ENCODE measurements at places on chromosomes 6 and 20.

DNA sequence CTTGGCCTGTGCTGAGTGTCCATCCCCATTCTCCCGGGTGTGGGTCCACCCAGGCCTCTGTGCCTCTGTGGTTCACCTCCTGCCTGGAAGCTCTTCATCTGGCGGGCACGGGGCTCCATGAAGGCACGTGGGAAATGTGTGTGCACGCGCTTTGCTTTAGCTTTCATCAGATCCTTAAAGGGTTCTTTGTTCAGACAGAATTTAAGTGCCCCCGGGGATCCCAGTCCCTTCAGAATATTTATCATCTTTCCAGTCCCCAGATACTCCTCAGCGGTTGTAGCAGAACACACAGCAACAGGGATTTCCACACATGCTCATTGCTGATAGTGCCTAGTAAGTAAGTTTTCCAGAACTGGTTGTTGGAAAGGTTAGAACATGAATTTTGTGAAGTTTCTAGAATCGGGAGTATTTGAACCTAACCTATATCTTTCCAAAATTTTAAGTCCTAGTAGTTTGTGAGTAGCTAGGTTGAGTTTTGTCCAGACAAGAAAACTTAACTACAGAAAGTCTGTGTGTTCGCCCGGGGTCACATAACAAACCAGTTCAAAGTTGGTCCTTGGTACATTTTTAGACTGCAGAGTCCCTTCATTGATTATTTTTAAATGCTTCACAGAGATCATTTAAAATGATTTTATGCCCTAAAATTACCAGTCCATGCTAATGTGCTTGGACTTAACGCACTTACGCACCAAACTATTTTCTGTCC lies 67.7 kb downstream of the RPP40 start:
- DNase-seq = no peak

DNA sequence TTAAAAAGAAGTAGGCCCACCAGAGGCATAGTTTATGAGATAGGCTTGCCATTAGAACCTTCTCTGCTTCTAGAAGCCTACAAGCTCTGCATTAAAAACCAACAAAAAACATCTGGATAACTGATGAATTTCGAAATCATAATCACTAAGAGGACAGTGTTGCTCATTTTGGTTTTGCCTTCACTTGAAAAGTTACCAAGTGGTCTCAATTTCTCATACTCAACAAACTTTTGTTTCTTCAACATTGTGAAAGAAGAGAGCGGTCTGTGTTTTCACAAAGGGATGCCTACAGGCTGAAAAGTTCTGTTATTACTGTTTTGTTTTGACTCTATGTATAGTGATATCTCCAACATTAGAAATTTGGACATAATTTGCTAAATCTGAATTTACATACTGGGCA lies 98.9 kb downstream of the PDSS2 start:
- DNase-seq = no peak

DNA sequence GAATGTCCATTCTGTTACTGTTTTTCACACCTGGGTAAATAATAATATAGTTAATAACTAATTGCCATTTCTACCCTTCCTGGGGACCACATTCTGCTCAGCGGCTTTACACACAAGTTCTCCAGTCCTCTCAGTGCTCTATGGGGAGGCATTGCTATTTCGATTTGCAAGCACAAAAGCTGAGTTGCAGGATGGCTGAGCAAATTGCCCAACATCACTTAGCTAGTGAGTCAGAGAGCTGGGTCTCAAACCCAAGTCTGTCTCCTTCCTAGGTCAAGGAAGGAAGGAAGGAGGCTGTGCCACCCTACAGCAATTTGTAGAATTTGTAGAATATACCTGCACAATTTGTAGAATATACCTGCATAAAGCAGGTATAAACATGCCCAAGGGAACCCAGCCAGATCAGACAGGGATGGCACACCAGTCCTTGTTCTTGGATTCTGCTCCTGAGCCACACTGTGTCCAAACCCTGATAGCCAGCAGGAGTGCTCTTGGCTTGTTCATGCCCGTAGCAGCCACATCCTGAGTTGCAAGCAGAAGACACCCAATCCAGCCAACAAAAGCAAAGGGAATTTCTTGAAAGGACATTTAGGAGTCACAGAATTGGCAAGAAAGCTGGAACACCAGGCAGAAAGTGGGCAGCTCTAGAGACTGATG lies 56.9 kb downstream of the LY86 start:
- no peak for DNase-seq

GRCh38 chr6:107466062-107466461 lies 6.7 kb upstream of the PDSS2 start:
- DNase-seq = no peak

DNA sequence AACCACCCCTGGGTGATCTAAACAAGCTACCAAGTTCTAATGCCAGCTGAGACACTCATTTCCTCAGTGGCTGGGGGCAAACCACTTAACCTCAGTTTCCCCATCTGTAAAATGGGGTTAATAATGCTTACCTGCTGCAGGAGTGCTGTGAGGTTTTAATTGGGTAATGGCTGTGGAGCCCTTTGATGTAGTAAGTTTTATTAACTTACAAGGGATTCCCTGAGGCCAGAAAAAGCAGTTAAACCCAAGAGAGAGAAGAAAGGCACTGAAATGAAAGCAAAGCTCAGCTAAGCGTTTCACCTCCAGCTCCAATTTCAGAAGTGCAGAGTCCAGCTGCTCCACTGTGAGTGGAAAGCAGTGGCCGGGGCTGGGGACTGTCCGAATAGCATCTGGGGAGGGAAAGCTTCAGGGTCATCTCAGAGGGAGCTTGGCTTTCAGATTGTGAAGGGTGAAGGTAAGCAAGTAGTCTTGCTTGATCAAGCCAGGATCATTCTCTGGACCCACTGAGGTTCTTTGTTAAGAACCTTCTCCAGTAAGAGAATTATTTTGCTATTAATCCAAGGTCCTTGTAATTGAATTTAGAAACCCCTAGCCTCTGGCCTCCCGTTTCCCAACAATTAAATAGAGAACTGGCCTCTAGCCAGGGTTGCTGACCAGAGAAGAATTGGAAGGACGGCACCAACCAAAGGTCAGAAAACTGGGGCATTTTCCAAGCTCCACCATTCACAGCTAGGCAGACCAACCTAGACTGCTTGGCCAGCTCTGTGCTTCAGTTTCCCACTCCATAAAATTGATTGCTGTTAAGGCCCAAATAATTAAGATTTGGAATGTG lies 20.9 kb upstream of the TCP11 start:
- DNase-seq = no peak

GRCh38 chr6:99841297-99841696 lies 152.7 kb downstream of the MCHR2 start:
- DNase-seq = no peak

GRCh38 chr6:52284131-52284459 lies 447 bp downstream of the MCM3 start:
- no peak for DNase-seq

- DNase-seq = no peak
Measured at GRCh38 chr6:162572240-162572639, 155.3 kb downstream of the PRKN start.

GRCh38 chr6:16400248-16400760 lies 161.9 kb downstream of the GMPR start:
- no peak for DNase-seq

DNA sequence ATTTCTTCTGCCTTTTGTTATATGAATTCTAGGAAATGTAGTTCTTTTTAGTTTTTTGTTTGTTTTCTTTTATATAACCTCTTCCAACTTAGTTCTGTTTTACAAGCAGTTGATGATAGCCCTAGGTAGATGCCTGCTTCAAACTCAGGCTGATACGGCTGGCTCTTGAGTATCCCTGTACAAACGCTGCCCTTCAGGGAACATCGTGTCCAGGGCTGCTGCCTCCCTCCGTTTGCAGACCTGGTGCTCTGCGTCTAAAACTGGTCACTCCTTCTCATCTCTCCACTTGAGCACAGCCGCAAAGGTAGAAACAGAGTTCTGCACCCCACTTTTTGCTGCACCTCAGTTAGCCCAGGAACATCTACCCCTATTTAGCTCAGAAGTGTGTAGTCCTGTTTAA lies 310.1 kb downstream of the PRL start:
- no peak for DNase-seq

GRCh38 chr6:26187981-26188635 lies 100.9 kb downstream of the HFE start:
- no peak for DNase-seq

All from stimulated activated CD4-positive, alpha-beta T cell treated with anti-CD3 and anti-CD28 coated beads, TNF-alpha, amount 100 ng/mL, for 1 hour (primary cell).